Hippocampal formation (tissue), 2 donors: ENCODE measurements at places on chromosomes 6 and 20.
A peak's percentile ranks its signal among the peaks of the same experiment; 100 is the strongest.

GRCh38 chr6:114446342-114446741 is 103.5 kb upstream of the HS3ST5 start:
- DNase-seq = no peak

GRCh38 chr20:57936636-57937385 is 227.0 kb upstream of the PMEPA1 start:
- no peak for DNase-seq

GRCh38 chr6:157850030-157850429 is 27.0 kb downstream of the SNX9 start:
- DNase-seq = no peak

- no peak for DNase-seq
Observed at GRCh38 chr6:108119769-108120141, 45.2 kb upstream of the OSTM1 start.

- DNase-seq = no peak
Observed at GRCh38 chr6:144657691-144658090, 372.6 kb downstream of the UTRN start.

DNA sequence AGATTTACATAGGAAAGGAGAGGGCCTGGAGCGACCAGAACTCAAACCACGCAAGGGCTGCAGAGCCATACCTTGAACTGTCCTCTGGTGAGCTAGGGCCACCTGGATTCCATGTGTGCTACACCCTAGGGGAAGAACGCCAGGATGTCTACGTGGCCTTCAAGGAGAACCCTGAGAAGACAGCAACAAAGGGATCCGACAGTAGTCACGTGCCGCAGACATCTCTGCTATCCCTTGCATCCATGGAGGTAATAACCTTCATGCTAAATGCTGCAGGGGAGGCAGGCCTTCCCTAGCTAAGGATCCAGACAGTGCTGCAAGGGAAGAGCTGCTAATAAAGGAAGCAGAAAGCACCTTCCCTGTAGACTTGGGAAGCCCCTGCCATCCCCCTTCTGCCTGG is 52.9 kb downstream of the NOL4L start:
- no peak for DNase-seq

DNA sequence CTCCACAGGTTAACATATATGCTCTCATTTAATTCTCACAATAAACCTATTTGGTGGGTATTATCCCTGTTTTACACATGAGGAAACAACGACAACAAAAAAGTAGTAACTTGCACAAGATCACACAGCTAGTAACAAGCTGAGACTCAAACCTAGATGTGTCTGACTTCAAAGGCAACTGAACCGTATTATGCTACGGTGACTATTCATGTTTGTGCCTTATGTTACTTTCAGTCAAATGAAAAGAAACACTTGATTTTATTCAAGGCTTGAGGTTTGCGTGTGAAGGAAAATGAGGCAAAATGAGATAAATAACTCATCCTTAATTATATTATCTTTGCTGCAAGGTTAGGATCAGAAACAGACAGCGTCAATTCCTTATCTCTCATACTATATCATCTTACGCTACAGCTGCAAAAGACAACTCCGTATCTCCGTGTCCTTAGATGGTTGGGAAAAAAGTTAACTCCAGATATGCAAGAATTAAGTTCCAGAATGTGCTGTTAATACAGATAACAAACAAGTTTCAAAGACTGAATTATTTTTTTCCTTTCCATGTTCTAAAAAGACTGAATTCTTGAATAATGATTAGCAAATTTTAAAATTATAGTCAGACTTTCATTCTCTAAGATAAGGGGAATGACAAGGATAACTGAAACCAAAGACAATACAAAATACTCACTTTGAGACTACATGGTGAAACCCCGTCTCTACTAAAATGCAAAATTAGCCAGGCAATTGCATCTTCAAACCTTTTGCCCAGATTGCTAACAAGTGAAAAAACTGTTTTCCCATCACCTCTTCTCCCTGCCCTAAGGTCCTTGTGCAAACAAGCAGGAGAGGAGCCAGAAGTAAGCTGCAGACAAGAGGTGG is 27.8 kb downstream of the STAU1 start:
- no peak for DNase-seq

GRCh38 chr6:153538491-153538890 is 407.4 kb upstream of the RGS17 start:
- DNase-seq = no peak

DNA sequence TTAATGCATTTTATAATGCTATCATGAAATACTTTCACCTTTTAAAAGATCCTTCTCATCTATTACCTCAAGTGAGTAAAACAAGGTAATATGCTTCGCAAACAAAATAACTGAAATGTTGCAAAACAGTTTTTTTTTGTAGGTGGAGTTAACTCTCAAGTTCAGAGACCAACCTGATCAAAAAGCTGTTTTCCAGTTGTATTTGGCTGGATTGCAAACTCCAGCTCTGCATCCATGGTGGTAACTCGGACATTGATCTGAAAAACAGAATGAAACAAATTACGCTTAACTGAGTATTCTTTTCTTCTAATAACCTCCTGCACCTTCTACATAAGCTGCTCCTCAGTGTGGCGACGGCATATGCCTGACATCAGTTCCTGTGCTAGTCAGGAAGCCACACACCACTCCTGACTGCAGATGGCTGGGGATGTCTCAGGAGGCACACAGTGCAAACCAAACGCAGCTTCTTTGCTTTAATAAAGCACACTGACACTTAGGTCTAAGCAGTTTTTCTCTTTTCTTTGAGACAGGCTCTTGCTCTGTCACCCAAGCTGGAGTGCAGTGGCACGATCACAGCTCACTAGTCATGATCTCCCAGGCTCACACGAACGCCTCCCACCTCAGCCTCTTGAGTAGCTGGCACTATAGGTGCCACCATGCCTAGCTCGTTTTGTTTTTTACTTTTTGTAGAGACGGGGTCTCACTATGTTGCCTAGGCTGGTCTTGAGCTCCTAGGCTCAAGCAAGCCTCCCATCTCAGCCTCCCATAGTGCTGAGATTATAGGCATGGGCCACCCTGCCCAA is 29.9 kb downstream of the EZR start:
- no peak for DNase-seq

DNA sequence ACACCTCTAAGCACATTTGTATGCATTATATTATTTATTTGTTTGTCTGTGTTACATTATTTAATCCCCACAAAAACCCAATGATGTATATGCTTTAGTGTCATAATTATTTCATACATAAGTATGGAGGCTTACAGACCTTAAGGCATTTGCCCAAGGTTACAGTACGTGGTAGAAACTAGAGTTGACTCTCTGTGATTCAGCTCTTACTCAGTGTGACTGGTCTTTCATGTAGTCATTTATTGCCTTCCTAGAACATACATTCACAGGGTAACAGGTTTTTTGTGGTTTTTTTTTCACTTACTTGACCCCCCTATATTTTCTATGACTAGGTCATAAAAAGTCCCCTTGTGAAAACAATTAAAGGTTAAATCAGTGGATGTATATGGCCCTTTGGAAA is 566.8 kb downstream of the TFAP2A start:
- DNase-seq = no peak

GRCh38 chr6:161373905-161374451 is 100.1 kb upstream of the AGPAT4 start:
- peak; percentile 48 for DNase-seq

DNA sequence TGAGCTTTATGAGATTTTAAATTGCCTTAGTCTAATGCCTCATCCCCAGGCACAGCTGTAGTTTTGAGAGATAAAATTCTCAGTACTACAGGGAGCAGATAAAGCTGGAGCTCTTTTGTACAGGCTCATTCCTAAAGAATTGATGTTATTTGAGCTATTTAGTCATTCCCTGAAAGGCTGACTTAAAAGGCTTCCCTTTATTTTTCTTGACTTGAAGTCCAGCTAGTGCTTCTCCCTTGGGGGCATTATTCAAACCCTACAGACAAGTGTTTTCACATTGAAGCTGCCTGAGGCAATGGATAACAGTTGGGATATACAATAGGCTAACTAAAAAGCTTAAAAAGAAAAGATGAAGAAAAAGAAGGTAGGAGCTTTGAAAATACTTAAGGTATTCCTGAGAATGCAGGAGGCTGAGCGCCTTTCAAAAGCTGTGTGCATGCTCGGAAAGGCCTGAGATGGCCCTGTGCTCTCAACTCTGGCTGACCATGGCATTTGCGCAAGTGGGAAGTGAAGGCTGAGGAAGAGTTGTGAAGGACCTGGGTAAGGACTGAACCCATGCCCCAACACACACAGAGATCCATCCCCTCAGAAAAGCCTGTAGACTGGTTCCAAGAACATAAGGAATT is 315.1 kb downstream of the SMOC2 start:
- DNase-seq = no peak

DNA sequence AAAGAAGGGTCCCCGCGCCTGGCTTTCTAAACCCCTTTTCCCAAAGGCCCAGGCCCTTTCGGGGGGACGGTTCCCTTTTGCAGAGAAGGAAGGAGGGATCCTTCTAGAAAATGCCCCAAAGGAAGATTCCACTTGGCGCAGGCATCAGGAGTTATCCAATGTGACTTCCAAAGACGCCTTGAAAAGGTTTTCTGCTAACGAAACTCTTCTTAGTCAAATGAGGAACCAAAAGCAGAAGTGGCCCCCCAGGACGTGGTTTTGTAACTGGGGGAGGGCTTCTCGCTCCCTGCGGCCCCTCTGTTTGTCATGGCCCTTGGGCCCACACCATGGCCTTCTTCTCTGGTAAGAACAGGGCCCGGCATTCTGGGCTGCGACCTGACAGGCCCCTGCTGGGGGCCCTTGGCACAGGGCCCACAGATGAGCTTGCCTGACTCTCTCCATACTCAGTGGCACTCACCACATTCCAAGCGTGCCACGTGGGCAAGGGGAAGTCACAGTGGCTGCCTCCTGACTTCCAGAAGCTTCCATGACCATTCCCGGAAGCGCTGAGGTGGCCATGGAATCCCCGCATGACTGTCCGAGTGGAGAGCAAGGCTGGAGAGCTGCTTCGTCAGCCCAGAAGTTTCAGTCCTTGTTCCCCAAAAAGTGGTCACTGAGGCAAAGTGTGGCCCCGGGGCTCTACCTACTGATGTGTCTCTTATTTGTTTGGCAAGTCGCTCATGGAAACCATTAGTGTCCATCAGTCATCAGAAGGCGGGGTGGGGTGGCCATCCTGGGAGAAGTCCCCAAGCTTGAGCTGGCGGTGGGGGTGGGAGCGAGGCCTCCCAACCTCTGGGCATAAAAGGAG is 834 bp upstream of the CTSZ start:
- peak; percentile 36 for DNase-seq

- DNase-seq = no peak
Observed at GRCh38 chr6:382883-383810, 8.4 kb upstream of the IRF4 start.

DNA sequence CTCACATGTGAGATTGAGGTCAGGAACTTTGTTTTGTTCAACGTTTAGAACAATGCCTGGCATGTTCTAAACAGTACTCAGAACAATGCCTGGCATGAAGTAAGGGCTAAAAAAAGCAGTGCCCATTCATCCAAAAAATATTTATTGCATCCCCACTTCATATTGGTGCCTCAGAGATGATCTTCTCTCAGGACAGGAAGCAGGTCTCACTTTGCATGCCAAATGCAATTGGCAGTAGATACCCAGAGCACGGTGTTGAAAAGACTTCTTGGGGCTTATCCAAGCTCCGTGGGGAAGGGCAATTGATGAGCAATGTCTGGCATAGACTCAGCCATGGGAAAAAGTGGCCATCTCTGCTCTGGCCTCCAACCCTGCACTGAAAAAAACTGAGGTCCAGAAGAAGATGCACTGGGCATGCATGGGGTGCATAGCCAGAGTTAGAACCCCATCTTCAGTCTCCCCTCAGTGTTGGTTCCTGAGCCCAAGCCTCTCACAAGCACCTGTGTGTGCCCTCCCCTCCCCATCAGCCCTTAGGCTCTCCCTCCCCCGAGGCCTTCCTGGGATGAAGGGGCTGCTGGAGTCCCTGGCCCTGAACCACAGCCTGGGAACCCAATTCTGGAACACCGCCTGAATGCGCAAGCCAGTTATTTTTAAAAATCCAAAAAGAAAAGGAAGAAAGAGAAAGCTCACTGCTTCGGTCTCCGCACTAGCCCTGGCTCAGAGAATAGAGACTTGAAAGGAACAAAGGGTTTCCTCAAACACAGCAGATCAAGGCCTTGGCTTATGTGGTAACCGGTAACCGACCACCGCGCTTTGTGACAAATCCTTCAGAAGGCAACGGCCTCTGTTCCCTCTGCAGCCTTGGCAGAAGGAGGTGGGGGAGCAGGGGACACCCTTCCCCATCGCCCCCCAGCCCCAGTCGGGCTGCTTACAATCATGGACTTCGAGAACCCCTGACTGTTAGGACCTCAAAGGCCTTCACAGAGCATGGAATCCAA is 78.5 kb upstream of the SIRPA start:
- peak; percentile 87 for DNase-seq

- DNase-seq = no peak
Observed at GRCh38 chr6:33168639-33169038, 23.6 kb downstream of the COL11A2 start.

GRCh38 chr6:167799033-167799821 is 27.5 kb upstream of the AFDN start:
- peak; percentile 11 for DNase-seq

GRCh38 chr6:139194740-139195139 is 59.9 kb downstream of the HECA start:
- DNase-seq = no peak

GRCh38 chr6:136710877-136711552 is 81.3 kb downstream of the MAP3K5 start:
- DNase-seq = no peak

- peak; percentile 58 for DNase-seq
Observed at GRCh38 chr6:17393892-17394631, 667 bp downstream of the CAP2 start.

- DNase-seq = no peak
Observed at GRCh38 chr6:51292659-51293058, 474.0 kb downstream of the TFAP2B start.

DNA sequence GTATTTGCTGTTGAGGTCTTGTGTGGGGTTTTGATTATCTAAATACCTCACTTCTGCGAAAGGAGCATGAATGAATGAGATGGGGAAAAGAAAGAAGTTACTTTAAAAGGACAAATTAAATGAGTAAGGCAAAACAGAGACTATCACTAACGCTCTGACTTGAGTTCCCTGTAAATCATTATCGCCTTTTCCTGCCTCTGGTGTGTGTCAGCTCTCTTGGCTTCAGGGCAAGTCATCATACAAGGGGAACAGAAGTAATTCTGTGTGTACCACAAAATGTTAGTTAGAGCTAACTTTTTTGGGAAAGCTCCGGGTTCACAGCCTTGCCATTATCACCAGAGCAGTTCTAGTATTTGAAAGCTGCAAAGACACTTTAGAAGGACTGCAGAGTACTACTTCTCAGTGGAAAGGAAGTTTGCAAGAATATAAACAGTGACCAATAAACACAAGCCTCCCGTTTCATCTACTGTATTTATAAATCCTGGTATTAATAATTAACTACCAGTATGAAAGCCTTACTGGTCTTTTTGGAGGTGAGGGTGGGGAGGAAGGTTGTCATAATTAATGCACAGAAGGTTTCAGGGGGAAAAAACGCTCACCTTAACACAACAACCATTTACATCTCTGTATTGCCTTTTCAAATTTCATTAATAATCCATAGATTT is 1.2 kb downstream of the DZANK1 start:
- no peak for DNase-seq
